GOT3 (cell line): ENCODE measurements at places on chromosomes 16 and 17.

DNA sequence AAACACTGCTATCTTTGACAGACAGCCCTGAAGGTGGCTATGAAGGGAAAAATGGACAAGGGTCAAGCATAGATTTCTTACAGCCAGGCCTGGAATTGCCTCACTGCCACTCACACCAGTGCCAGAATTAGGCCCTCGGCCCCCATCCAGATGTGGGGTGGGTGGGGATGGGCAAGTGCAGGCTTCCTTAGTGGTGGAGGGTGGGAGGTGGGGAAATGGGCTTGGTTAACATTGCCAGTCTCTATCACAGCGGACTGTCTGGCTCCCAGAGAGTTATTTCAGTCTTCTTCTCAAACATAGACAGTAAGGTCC, 24.9 kb downstream of the B9D1 start:
- no peak for DNase-seq

- no peak for DNase-seq
These were observed 12.4 kb downstream of the MRPL58 start for GRCh38 chr17:75024686-75025397.

DNA sequence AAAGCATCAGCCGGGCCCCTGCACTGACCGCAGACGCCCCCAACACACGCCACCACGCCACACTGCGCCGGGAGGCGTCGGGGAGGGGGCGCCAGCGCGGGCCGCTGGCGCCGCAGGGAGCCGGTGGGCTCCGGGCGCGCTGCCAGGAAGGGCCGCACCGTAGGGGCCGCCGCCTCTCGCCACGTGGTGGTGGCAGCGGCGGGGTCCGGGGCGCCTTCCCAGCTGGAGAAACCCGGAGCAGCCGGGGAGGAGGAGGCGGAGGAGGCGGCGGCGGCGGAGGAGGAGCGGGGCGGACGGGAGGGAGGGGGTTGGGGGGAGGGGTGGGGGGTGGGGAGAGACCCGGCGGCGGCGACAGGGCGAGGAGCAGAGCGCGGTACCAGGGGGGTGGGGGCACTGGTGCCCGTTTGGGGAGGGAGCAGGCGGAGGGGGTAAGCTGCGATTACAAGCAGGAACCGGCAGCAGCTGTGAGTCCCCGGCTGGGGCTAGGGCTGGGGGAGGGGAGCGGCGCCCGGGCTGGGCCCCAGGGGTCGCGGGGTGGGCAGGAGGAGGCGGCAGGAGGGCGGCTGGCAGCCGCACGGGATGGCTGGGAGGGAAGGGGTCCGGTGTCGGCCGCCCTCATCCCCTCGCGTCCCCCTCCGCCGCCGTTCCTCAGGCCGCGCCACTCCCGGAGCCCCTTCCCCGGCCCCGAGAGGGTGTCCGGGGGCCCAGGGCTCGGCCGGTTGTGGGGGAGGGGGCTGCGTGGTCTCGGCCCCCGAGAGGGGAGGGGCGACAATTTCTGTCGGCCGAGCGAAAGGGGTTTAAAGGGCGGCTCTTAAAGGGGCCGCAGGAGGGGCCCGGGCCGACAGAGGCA, at the start of gene TBKBP1:
Gene TBKBP1 (plus strand): TSS at position 431 of the 850 bp plus-strand sequence. CDS start 1,952 bp downstream, outside the sequence.
- DNase-seq: no peak

GRCh38 chr17:44436336-44436735, 46.9 kb upstream of the ITGA2B start:
- DNase-seq: no peak

DNA sequence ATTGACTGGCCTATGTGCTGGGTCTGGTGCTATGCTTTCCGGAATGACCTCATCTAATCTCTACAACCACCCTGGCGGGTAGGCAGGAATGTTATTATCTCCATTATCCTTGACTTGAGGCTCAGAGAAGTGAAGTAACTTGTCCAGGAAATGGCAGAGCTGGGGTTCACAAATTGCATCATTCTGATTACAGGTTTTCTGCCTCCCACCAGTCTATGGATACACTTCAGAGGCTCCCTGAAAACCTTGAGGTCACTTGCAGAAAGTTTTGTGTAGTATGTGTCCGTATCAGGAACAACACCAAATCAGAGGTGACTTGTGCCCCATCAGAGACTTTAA, 19.1 kb downstream of the NOD2 start:
- no peak for DNase-seq
